Activated T-cell treated with anti-CD3 and anti-CD28 coated beads for 48 hours (primary cell): ENCODE measurements at places on chromosomes 7 and 10.

DNA sequence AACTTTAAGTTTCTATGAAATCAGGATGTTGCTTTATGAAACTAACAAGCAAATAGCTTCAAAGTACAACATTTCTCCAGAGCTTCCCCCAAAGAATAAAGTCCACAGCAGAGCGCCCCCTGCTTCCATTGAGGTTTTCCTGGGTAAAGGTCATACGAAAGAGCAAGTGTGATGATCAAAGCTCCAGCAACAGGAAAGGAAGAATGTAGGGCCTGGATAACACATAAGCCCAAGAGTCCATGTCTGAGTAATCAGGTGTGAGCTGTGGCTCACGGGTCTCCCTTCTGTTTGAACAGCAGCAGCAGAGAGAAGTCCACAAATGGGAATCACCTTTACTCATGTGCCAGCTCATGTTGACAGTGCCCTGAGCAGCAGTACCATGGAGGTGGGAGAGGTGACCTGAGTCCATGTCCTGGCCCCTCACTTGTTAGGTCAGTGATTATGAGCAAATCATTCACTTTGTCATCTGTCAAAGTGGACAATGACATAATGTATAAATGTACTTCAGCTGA, 50.5 kb downstream of the MRPL32 start:
- no peak for DNase-seq

DNA sequence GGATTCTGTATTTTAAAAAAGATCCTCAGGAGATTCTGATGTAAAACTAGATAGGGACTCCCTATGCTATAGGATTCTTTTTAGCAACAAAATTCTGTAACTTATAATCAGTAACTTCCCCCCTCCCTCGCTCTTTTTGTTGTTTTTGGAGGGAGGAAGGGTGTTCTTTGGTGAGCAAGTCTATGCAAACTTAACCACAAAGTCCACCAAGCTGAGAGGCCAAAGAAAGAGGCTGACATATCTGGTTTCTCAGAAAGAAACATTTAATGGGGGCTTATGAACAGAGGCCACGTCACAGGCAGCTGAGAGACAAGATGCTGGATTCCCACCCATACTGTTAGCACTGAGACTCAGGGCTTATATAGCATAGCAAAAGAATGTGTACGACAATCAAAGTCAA, 14.3 kb upstream of the ABCB5 start:
- DNase-seq, result no peak

GRCh38 chr7:102450242-102450641, 14.4 kb downstream of the ALKBH4 start:
- DNase-seq, result no peak

- peak; percentile 17 for DNase-seq
Measured at GRCh38 chr7:31744294-31744874, 57.4 kb downstream of the PPP1R17 start.

DNA sequence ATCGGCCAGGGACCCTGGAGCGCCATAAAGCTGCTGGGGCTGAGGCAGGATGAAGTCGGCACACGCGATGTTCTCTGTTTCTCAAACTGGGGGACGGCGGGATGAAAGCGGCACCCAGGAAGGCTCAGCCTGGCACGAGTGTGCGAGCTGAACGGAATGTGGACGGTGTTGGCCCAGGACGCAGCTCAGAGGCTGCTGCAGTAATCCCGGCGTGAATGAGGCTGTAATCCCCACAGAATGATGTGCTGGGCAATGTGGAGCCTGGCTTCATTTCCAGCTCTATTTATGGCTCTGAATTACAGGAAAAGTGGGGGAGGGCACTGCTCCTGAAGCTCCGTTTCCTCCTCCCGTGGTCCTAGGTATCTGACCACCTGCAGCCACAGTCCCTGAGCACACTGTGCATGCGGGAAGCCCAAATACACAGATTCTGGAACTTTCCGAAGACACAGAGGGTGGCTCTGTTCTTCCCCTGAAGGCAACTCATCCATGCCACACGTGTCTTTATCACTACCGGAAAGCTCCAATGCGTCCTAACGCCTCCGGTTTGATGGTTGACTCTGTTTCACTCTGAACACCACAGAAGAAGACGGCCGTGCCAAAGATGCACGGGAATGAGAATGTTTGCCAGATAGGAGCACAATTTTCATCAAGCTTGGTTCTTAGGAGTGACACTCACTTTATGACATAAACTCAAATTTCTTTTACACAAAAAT, 37.6 kb downstream of the KLF6 start:
- DNase-seq, result no peak
